Stimulated activated CD4-positive, alpha-beta T cell treated with anti-CD3 and anti-CD28 coated beads, Interleukin-1b, Interleukin-23, amount 100 ng/mL, for 1 hour (primary cell): ENCODE measurements at places on chromosomes 4 and X.

DNA sequence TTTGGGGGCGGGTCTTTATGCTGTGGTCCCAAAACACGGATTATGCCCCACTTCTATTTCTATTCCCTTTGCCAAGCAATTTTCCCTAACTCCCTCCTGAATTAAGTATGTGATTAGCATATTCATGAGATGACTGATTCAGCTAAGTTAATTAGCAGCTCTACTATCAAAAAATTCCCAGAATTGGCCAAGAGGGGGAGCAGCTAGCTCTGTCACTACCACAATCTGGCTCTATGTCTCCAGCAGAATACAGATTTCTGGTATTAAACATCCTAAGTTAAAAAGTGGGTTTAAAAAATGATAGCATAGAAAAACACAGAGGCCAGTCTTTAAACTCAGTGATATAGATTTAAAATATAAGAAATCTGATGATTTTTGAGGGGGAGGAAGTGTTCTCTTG, 80.3 kb downstream of the GPC4 start:
- no peak for DNase-seq

- no peak for DNase-seq
These were observed 18.6 kb upstream of the CPE start for GRCh38 chr4:165360041-165360695.

DNA sequence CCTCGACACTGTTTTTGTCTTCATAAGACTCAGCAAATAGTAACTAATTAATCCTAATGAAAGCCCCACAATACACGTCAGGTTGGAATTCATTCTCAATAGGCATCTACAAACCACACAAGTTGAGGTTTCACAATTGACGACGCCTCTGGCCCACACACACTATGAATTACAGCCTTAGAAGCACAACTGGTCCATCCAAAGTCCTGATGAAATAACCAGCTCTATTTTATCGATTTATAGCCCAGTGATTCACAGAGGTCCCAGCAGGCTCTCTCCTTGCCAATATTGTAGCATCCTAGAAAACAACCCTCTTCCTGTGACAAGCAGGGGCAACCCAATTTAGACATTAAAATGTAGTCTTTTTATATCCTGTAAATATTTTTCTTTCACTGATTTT, 112.1 kb downstream of the NR3C2 start:
- DNase-seq: no peak

GRCh38 chrX:150094996-150095395, 156.7 kb upstream of the EOLA2 start:
- no peak for DNase-seq

DNA sequence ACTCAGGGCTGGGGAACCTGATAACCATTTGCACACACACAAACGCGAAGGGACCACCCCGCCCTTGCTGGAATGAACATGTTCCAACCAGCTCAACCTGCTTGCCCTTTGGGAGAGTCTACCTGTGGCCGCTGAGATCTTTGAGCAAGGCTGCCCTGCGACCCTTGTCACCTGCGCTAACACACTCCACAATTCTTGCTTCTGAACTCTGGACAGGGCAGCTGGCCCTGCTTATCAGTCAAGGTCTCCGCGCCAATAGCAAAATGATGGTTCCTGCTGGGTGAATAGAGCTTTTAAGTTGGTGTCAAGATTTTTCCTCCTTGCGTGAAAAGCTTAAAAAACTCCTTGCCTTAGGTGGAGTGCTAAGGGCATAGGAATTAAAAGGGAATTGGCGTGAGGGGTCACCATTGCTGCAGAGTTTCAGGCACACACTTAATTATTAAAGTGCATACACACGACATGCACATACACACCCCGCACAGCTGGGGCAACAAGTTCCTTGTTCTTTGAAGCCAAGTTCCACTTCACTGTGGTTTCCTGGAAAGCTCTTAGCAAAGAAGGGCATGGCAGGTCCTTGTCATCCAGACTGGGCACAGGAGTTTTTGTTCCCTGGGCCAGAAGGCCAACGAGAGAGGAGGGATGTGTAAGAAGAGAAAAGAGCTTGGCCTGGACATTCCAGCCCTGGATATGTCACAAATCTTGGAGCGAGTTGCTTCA, 207.7 kb downstream of the STIM2 start:
- DNase-seq: no peak

DNA sequence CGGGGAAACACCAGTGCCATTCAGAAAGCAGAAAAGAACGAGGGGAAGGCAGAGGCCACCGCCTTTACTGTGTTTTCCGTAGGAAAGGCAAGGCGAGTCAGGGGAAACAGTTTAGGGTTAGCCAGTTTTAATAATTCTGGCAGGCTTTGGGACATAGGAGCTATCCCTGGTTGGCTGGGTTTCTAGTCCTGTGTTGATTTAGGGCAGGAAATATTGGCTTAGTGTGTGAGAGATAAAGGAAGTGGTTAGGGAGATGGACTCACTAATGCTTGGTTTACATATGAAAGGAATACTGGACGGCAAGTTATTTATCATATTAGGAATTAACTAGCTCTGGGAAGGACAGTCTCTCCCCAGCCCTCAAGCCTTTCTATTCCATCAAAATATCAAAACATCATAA, 53.1 kb downstream of the SYNPO2 start:
- no peak for DNase-seq

DNA sequence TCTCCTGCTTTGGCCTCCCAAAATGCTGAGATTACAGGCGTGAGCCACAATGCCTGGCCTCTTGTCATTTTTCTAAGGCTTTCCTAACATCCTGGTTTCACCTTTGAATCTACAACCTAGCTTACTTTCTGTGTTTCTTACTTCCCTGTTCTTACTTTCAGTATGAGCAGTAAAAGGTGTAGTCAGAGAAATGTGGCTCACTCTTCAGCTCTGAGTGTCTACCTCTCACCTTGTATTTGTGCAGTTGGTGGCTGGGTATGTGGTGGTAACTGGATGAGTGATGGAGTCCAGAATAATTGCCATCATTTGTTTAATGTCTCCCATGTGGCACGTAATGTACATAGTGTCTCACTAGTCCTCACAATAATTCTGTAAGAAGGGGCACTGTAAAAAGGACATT, 19.1 kb upstream of the CXCL11 start:
- no peak for DNase-seq
